ENCODE measurements at places on chromosomes 7 and 10.

DNA sequence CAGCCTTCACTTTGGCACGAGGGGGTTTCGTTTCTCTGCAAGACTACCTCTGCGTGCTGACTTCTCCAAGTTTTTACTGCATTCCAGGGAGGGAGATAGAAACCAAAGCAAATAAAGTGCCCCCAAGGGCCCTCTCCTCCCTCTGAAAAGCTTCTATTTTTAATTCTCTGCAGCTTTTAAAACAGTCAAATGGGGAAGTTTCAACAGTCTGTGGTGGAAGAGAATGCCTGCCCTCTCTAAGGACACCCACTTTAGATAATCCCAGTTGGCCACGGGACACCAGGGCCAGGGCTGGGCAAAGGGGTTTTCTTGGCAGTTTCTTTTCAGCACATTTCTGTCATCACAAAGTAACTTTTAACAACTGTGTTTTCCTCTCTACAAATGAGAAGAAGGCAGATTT lies 386.7 kb upstream of the NPVF start:
- no peak for DNase-seq

- no peak for DNase-seq
Measured at GRCh38 chr7:107501593-107501992, 31.7 kb downstream of the GPR22 start.

DNA sequence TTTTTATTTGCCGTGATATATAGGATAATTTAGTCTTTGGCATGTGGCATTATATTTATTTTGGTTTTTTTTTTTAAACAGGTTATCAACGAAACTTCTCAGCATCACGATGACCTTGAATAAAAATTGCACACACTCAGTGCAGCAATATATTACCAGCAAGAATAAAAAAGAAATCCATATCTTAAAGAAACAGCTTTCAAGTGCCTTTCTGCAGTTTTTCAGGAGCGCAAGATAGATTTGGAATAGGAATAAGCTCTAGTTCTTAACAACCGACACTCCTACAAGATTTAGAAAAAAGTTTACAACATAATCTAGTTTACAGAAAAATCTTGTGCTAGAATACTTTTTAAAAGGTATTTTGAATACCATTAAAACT lies 9.1 kb downstream of the VIM start:
- no peak for DNase-seq

GRCh38 chr7:148083448-148083847 lies 507.1 kb upstream of the C7orf33 start:
- no peak for DNase-seq

DNA sequence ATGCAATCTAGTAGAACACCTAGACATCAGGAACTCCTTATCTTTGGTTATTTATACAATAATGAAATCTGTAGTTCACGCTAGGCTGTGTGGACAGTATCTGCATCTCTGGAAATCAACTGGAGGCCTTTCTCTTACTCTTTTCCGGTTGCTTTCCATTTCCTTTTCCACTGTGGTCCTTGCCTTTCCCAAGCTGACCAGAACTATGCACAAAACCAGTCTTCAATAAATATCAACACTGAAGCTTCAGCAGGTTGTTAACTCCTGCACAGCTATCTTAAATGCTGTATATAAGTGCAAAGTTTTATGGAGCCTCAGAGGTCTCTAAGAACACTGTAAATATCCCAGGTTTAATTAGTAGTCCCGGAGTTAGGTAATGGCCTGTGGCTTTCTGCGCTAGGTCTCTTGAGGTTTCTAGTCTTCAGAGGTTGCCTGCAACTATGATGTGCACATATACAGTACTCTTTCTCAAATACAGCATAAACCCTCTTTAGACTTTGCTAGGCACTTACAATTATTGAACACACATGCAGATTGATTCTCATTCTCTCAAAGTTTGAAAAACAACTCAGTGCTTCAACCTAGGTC lies 2.4 kb downstream of the KLLN start:
- DNase-seq = no peak

DNA sequence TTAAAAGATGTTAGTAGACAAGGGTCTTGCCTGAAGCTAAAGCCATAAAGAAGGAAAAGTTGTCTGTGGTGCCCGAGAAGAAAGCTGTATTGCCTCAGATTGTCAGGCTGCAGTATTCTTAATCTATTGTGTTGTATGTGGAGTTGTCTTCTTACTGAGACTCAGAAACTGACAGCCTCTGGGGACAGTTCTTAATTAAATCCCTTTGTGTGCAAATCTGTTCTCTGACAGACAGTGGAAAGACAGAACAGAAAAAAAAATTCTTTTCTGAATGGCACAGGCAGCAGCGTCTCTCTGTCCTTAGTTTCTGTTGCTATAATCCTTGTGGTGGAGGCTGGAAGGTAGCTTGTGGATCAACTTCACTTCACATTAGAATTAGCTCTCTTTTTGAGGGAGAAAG lies 16.8 kb downstream of the VWC2 start:
- DNase-seq = no peak

- peak; percentile 93 for DNase-seq
Measured at GRCh38 chr7:102912742-102913141, at the start of gene LRRC17. TSS of gene LRRC17 (plus strand) at chr7:102913000. CDS start at chr7:102933914, 20,914 bp downstream.

- DNase-seq = no peak
Measured at GRCh38 chr10:5317547-5318107, 47.1 kb upstream of the UCN3 start.

DNA sequence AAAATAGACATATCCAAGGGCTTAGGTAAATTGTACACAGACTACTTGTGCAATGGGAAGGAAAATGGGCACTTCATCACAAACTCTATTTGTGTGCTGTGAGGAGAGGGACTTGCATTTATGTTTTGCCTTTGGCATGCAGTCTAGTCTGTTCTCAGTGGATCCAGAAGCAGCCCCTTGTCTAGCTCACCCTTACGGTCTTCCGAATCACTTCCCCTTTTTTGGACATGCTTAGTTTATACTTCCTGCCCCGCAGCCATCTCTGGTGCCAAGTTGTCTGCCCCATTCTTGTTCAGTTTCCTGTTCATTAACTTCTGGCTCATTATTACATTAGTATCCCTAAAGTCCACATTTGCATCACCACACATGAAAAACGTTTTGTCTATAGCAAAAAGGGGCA lies 161.6 kb downstream of the NRCAM start:
- DNase-seq = no peak

- DNase-seq = no peak
Measured at GRCh38 chr7:534075-534474, 14.4 kb upstream of the PDGFA start.

GRCh38 chr7:64313740-64314491 lies at the start of gene ZNF736:
TSS of gene ZNF736 (plus strand) at chr7:64313961. CDS start at chr7:64314151, 190 bp downstream.
- DNase-seq = peak; percentile 87

- DNase-seq = no peak
Measured at GRCh38 chr7:157678501-157678900, 341.7 kb downstream of the DNAJB6 start.

DNA sequence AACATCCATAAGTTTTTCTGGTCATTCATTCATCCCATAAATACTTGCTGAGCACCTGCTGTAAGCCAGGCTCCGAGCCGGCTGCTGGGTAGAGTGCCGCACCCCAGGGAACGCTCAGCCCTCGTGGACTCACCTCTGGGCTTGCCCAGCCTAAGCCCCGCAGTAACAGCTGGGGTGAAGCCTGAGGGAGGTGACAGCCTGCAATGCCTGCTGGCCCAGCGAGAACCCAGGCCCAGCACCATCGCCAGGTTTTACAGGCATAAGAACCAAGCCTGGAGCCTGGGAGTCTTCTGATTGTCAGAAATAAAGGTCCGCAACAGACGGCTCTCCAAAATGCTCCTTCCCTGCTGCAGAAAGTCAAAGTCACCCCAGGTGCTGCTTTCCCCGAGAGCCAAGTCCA lies 205.4 kb downstream of the ZMYND11 start:
- no peak for DNase-seq

DNA sequence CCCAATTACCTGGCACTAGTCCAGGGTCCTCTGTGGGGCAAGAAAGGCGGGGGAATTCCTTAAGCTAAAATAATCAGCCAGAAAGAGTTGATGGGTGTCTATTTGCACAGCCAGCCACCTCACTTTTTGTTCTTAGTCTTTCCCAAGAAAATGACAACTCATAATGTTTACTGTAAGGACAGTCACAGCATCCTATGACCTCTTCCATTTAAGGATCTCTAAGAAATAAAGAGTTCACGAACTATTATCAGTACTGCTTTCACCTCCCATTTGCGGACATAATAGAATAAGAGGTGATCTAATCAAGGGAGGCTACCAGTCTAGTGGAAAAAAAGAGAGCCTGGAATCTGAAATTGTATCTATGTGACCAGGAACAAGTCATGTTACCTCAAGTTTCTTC lies 72.4 kb upstream of the LRRC17 start:
- no peak for DNase-seq

GRCh38 chr10:12214763-12215218 lies 18.8 kb downstream of the CDC123 start:
- DNase-seq = no peak

DNA sequence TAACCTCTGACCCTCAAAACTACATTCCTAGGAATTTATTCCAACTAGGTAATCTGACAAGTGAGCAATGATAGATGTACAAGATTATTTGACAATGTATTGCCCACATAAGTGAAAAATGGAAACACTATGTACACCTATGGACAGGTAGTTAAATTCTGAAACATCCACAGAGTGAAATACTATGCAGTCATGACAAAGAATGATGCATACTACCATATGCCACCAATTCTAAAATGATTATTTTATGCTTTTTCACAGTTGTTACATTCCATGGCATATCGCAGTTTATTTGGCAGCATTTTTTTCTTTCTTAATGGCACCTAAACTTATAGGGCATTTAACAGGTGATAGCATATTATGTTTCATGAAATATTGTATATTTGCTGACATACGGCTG lies 20.1 kb upstream of the TNPO3 start:
- no peak for DNase-seq

- DNase-seq = no peak
Measured at GRCh38 chr7:145732521-145732920, 384.1 kb upstream of the CNTNAP2 start.

GRCh38 chr10:95841661-95842498 lies 65.9 kb upstream of the CC2D2B start:
- peak; percentile 51 for DNase-seq

- no peak for DNase-seq
Measured at GRCh38 chr10:98138031-98138430, 3.6 kb downstream of the R3HCC1L start.

GRCh38 chr7:55061726-55062499 lies 43.1 kb downstream of the EGFR start:
- no peak for DNase-seq

DNA sequence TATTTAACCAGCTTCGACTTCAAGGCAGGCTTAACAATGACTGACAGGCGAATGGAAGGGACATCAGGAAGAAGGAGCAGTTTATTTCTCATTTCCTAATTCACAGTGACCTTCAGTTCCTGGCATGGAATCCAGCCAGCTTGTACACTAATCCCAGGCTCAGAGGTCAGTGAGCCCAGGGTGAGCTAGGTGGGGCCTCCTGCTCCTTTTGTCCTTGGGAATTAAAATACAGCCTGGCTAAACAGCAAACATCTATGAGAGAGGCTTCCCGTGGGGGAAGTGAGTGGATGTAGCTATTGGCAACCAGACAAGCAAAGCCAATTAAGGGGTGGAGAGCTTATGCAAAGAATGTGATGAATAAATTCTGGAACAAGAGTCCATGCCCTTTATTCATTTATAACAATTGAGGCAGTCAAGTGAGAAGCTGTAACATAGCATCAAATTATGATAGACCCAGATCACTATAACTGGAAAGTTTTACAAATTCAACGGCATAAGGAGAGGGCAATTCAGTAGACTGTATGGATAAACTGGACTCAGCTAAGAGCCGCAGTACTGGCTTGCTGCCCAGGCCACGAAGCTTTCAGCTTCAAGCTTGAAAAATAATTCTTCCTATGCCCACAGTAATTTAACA lies 57.1 kb downstream of the STK17A start:
- DNase-seq = peak; percentile 72

DNA sequence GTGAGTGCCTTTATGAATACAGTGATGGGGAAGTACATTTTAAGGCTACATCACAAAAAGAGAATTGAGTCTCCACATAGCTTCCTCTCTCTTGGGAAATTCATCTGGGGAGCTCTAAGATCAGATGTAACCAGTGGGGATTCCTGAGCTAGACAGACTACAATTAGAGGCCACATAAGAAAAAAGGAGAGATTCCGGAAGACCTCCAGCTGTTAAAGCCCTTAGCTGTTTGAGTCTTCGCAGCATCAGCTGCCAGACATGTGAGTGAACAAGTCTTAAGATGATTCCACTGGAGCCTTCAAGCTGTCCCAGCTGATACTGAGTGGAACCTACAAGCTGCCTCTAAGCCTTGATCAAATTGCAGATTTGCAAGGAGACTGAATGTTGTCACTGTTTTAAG lies 448.5 kb downstream of the NXPH1 start:
- DNase-seq = no peak

DNA sequence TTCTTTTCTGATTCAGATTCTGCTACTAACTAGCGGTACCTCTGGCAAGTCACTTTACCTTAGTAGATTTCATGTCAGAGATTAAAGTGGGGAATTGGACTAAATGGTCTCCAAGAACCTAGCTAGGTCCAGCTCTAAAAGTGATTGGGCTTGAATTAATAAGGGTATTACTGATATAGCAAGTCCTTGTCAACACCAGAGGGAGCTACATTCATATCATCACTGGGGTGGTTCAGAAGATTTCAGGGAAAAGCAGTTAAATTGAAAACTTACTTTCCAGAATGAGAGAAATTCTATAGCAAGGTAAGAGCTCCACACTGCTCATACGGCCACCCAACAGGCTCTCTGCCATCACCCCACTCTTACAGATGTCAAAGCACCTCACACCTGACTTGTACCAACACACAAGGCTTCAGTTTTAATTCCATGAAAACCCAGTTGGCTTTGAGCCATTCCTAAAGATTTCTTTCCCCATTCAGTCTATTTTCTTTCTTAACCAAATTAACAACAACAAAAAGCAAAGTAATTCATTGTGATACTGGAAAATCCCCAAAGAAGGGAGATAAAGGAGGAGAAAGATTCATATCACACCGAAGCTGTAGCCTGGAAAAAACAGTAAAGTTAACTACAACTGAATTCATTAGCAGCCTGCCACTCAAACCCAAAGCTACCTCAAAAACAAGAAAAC lies 38.0 kb upstream of the SPOCK2 start:
- no peak for DNase-seq

DNA sequence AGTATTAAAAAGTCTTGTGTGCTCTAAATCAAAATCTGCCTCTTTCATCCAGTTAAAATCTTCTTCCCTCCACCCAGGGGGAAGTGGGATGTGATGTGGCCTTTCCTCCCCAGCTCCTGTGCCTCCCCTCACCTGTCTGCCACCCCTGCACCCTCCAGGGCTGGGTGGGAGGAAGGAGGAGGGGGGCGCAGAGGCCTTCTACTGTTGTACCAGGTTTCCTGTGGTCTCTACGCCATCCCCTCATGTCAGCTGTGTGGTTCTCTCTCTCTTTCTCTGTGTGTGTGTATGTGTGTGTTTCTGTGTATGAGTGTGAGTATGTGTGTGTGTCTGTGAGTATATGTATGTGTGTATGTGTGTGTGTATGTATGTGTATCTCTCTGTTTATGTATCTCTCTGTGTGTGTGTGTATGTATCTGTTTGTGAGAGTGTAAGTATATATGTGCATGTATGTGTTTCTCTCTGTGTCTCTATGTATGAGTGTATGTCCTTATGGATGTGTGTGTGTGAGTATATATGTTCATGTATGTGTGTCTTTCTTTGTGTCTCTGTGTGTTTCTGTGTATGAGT lies 45.5 kb upstream of the C10orf71 start:
- DNase-seq = no peak

- no peak for DNase-seq
Measured at GRCh38 chr7:42900842-42901241, 11.0 kb downstream of the C7orf25 start.

- DNase-seq = no peak
Measured at GRCh38 chr10:70829543-70829942, 13.8 kb downstream of the SGPL1 start.

All from right lung (tissue), 10 donors.